ENCODE measurements at places on chromosomes 1 and 21. TPM values are rescaled to one million over a fixed set of nuclear protein-coding genes. Genes with fewer than 3 reads are reported as not detected.

ABL2 gene
- 2.0 TPM for polyA plus RNA-seq

MGST3 gene
- 91.2 TPM for polyA plus RNA-seq

ESPN gene
- 0.60 TPM for polyA plus RNA-seq

TTC39A gene
- not detected for polyA plus RNA-seq

ALX3 gene
- polyA plus RNA-seq: not detected

SPATC1L gene
- polyA plus RNA-seq: 17.1 TPM

OR2T34 gene
- polyA plus RNA-seq: 0.47 TPM

LORICRIN gene
- not detected for polyA plus RNA-seq

DISC1 gene
- 9.0 TPM for polyA plus RNA-seq

IGSF5 gene
- not detected for polyA plus RNA-seq

MFAP2 gene
- 0.76 TPM for polyA plus RNA-seq

DYNLT5 gene
- polyA plus RNA-seq: not detected

PLA2G2C gene
- not detected for polyA plus RNA-seq

TAS1R1 gene
- polyA plus RNA-seq: not detected

CFAP74 gene
- not detected for polyA plus RNA-seq

CFHR4 gene
- not detected for polyA plus RNA-seq

MPZ gene
- not detected for polyA plus RNA-seq
